ENCODE measurements at places on chromosomes 2 and 18. TPM values are rescaled to one million over a fixed set of nuclear protein-coding genes. Genes with fewer than 3 reads are reported as not detected.

DNA sequence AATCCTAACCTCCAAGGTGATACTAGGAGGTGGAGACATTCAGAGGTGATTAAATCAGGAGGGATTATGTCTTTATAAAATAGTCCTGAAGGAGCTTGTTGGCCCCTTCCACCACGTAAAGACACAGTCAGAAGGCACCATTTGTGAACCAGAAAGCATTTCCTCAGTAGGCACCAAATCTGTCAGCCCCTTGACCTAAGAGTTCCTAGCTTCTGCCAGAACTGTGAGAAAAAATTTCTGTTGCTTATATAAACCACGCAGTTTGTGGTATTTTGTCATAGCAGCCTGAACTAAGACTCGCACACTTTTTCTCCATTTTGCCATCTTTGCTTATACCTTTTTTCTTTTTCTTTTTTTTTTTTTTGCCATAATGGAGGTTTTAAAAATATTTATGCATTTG, 18.6 kb upstream of the NARS1 start:
- H3K27ac ChIP-seq: no peak overlapping the region
- no peaks in the 10 kb centered on the region for H3K27me3 ChIP-seq
- no peak overlapping the region for H3K4me3 ChIP-seq
- DNase-seq: no peak

- H3K4me3 ChIP-seq: no peak overlapping the region
- H3K27ac ChIP-seq: no peak overlapping the region
- no peaks in the 10 kb centered on the region for H3K4me1 ChIP-seq
These were observed 70.8 kb upstream of the FSHR start for GRCh38 chr2:49225126-49225525.

DNA sequence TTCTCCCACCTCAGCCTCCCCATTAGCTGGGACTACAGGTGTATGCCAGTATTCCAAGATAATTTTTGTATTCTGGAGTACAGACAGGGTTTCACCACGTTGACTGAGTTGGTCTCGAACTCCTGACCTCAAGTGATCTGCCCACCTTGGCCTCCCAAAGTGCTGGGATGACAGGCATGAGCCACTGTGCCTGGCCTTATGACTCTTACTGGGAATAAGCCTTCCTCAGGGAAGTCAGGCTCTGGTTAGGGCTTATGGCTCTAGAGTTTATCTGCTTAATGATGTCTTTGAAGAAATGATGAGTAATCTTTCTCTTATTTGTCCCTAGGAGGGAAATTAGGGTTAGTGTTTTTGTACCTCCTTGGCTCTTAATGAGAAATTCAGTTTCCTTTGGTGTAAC, 187.7 kb downstream of the FAM210A start:
- peaks cover 14% of the 10 kb centered on the region for H3K36me3 ChIP-seq
- peak overlapping the region; percentile 54 for H3K4me3 ChIP-seq
- no peaks in the 10 kb centered on the region for H3K27me3 ChIP-seq
- no peak for DNase-seq

GRCh38 chr18:24428709-24429108, 2.2 kb downstream of the IMPACT start:
- H3K4me3 ChIP-seq: no peak overlapping the region
- H3K27ac ChIP-seq: no peak overlapping the region
- peaks cover 26% of the 10 kb centered on the region for H3K4me1 ChIP-seq
- H3K36me3 ChIP-seq: peaks cover 23% of the 10 kb centered on the region

GRCh38 chr2:42880738-42881690, 88.6 kb upstream of the HAAO start:
- H3K4me3 ChIP-seq: no peak overlapping the region
- no peaks in the 10 kb centered on the region for H3K36me3 ChIP-seq
- no peaks in the 10 kb centered on the region for H3K27me3 ChIP-seq
- peaks cover 7% of the 10 kb centered on the region for H3K4me1 ChIP-seq
- no peak overlapping the region for H3K27ac ChIP-seq
- DNase-seq: no peak

The NEURL3 gene
- total RNA-seq: not detected

DNA sequence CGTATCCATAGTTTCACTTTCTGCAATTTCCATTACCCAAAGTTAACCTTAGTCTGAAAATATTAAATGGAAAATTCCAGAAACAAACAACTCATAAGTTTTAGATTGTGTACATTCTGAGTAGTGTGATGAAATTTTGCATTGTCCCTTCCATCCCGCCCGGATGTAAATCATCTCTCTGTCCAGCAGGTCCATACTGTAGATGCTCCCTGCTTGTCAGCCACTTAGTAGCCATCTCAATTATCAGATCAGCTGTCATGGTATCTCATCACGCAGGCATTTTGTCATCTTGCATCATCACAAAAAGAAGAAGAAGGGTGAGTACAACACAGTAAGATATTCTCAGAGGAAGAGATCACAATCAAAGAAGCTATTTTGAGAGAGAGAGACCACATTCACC, 185.0 kb upstream of the STK17B start:
- H3K4me3 ChIP-seq: no peak overlapping the region
- peaks cover 2% of the 10 kb centered on the region for H3K4me1 ChIP-seq
- no peak overlapping the region for H3K27ac ChIP-seq
- peaks cover 4% of the 10 kb centered on the region for H3K27me3 ChIP-seq

The AQP12B gene
- total RNA-seq: not detected

GRCh38 chr18:78778651-78779050, 201.0 kb upstream of the SALL3 start:
- no peak for DNase-seq
- H3K27ac ChIP-seq: no peak overlapping the region
- H3K4me1 ChIP-seq: no peaks in the 10 kb centered on the region
- no peaks in the 10 kb centered on the region for H3K27me3 ChIP-seq

DNA sequence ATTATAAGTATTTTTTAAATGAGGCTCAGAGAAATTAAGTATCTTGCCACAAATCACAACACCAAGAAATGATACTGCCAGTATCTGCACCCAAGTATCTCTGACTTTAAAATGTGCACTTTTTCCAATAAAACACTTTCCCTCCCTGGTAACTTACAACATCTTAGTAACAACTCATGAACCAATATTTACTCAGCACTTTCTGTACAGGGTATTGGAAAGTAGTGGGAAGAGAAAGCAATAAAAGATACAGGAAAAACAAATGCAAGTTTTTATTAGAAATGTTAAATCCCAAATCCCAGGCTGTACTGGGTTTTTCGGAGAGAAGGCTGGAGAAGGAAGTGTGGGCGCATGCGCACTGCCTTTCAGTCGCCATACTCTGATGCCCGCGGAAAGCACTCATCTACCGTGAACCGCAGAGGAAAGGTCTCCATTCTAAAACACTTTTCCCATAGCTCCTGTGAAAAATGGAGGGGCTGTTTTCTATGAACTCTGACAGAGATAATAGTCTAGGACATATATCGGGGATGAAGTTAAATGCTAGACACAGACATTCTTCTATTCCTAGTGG, 52.1 kb downstream of the L3MBTL4 start:
- H3K36me3 ChIP-seq: no peaks in the 10 kb centered on the region
- no peak for DNase-seq
- no peaks in the 10 kb centered on the region for H3K27me3 ChIP-seq
- no peak overlapping the region for H3K4me3 ChIP-seq
- no peak overlapping the region for H3K27ac ChIP-seq
- H3K4me1 ChIP-seq: no peaks in the 10 kb centered on the region

- peaks cover 31% of the 10 kb centered on the region for H3K4me1 ChIP-seq
- DNase-seq: peak; percentile 11
- no peaks in the 10 kb centered on the region for H3K36me3 ChIP-seq
- H3K27ac ChIP-seq: no peak overlapping the region
These were observed 28.2 kb upstream of the EPAS1 start for GRCh38 chr2:46269001-46269400.
